Inflammatory macrophage treated with lipopolysaccharide for 1 hour (primary cell): ENCODE measurements at places on chromosomes 3 and 15.

GRCh38 chr15:50262533-50262932, 3.0 kb downstream of the HDC start:
- no peak for DNase-seq

DNA sequence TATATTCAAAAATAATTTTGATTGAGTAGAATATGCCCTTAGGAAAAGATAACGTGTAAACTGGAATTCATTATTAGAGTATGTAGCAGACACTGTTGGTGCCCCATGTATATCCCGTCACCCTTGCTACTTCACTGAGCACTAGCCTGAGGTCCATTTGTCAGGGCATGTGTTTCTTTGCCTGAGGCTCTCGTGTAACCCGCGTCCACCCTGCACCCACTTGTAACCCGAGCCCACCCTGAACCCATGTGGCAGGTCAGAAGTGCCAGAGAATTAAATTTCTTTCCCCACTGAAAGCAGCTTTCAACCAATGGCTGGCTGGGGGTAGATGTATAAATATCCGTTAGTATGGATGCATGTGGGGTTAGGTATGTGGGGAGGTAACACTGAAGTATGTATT, 474.2 kb upstream of the ZNF385D start:
- DNase-seq, result no peak

GRCh38 chr15:79132770-79133169, 42.2 kb upstream of the RASGRF1 start:
- no peak for DNase-seq

GRCh38 chr3:31673950-31674349, 141.2 kb downstream of the STT3B start:
- DNase-seq, result no peak

DNA sequence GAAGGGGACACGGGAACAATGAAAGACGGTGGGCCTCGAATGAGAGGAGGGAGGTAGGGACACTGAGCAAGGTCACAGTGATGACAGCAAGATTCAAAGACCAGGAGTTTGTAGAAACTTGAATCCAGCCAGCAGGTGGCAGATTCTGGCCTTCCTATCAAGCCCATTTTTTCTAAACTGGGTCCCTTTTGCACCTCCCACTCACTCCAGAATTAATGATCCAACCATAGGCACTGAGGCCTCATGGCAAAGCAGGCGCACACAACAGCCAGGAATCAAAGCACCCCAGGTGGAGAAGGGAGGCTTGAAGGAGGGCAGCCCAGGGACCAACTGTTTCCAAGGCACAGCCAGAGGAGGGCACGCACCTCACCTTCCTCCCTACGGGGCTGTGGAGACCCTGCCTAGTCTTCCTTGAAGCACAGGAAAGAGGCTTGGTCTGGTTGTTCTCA, 90.2 kb downstream of the ANP32A start:
- DNase-seq, result peak; percentile 35

GRCh38 chr3:13091898-13092611, 18.8 kb upstream of the IQSEC1 start:
- DNase-seq, result peak; percentile 77

DNA sequence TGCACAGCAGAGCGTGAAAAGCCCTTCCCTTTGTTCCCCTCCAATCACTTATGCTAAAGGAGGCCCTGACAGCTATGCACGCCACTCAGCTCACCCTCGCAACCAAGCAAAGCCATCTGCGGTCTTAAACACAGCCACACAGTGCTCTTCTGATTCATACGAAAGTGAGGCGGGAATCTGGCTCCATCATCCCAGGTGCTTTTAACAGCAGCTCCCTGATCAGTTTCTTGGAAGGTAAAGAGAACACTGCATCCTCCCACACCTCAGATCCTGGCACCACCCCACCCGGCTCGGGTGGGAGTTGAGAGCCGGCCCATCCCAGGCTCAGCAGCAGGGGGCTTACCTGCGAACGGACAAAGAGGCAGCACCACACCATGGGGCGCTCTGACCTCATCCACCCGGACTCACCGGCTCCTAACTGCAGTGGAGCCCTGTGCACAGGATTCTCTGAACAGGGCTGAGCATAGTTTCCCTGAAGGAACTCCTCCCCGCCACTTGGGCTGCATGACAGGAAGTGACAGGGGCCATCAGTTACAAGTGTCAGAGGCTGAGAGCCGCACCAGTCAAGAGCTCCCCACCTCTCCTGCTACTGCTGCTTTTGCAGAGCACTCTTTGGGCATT, 114.3 kb upstream of the ARHGEF3 start:
- peak; percentile 29 for DNase-seq

DNA sequence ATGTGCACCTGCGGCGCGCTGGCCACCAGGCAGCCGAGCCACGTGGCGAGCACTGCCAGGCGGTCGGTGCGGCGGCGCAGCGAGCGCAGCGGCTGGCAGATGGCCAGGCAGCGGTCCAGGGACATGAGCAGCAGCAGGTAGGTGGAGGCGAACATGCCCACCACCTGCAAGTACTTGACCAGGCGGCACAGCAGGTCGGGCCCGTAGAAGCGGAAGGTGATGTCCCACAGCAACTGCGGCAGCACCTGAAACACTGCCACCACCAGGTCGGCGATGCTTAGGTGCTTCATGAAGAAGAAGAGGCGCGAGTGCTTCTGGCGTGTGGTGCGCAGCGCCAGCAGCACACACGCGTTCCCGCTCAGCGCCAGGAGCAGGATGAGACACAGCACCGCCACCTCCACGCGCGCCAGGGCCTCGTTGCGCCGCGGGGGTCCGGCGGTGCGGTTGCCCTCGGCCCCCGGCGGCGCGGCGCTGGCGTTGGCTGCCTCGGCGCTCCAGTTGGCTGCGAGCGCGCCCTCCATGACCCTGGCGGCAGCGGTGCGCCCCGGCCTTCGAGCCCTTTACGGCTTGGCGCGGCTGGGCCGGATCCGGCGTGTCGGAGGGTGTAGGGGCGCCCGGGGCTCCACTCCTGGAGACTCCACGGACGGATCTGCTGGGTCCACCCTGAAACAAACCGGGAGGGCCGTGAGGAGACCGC, 1.6 kb downstream of the OXTR start:
- DNase-seq, result no peak

DNA sequence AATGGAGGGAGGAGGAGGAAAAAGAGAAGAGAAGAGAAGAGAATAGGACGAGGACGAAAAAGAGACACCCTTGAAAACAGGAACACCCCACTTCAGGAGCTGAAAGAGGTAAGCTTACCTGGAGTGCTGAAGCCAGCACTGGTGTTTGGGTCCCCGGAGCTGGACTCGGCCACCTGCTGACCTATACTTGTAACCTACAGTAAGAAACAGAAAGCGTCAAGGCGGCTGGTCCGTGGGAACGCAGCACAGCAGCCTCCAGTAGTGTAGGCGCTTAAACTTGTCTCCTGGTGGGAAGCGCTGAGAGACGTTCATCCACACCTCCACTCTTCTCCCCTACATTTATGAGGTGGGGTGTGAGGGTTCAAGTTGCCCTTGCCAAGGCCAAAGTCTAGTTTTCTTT, 141.0 kb downstream of the NSMCE3 start:
- DNase-seq, result no peak

DNA sequence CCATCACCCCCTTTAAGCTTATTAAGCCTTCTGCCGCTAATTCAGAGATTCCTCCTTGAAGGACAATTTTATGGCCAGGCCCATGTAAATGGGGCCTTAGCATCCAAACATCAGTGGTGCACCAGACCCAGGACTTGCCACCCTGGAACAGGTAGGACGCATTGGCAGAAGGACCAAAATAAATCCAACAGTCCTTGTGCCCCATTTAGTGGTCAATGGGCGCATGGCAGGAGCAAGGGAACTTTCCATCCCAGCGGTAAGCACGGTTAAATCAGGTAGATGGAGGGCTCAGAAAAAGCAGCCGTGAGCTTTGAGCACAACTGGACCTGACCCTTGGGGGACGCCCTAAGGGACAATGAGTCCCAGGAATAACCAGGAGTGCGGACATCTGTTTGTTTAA, 540.8 kb upstream of the ROBO1 start:
- DNase-seq, result no peak

GRCh38 chr15:84783493-84784251, 33.5 kb upstream of the ALPK3 start:
- DNase-seq, result no peak

DNA sequence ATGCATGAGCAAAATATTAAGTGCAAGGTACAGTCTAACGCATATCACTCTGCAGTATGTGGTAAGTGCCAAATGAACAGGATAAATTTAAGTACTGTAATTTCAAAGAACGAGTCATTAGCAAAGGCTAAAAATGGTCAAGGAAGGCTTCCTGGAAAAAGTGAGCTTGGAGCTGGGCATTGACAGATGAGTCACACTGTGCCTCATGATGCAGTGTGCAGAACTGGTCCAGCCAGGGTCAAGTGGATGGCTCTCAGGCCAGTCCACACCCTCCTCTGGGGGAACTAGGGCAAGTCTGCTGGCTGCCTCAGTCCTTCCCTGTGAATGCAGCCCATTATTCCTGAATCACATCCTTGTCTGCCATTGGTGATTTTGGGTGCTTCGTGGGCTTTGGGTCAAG, 76.3 kb downstream of the CACNA1D start:
- no peak for DNase-seq

GRCh38 chr15:79035111-79035601, 55.4 kb downstream of the RASGRF1 start:
- no peak for DNase-seq

DNA sequence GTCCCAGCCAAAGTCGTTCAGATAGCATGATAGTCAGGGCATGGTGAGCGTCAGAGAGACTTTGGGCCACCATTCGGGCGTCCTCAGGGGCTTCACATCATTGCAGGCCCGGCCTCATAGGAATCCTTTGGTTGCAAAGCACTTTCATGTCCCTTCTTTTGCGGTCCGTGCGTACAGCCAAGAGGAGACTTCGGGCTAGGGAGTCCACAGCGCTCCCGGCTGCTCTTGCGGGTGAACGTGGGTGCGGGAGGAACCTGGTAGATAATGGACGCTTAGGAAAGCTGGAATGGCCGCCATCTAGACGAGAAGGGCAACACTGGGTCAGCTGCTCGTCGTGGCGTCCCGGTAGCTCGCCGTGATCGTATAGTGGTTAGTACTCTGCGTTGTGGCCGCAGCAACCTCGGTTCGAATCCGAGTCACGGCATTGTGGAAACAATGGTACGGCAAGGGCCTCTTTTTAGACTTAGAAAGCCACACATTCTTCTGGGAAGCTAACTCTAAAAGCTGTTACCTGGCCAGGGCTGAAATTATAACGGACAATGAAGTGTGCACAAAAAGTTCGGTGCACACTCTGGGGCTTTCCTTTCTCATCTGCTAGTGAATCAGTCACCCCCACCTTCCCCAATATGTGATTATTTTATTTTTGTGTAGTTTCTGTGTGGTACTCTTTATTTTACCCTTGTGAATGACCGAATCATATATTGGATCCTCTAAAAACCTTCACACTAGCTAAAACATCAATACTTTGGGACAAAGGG, 13.2 kb upstream of the SHF start:
- peak; percentile 80 for DNase-seq

DNA sequence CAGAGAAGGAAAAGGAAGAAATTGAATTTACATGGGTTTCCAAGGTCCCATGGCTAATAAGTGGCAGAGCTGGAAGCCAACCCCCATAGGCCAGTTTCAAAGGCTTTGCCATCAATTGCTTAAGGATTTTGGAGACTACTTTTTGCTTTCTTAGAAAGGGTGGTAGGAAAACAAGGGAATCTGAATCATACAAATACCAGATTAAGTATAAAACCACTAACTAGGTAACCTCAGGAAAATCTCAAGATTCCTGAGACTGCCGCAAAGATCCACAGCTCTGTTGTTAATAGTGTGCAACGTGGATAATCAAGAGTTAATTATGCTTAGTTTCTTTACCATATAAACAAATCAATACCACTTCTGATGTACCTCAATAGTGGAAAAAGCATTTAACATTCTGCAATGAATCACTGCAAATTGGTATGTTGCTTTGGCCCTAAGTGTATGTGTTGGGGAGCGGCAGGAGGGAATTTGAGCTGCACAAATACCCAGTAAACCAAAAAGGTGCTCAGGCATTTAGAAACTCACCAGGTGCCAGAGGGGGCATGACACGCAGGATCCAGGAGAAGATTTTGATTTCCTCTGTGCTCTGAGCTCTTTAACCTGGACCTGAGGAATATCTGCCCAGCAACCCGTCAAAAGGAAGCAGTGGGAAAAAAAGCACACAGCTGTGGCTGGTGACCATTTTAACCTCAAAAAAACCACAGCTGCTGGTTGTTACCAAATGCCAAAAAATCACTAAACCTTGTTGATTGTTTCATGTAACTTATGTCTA, 22.0 kb downstream of the AADAC start:
- DNase-seq, result no peak

GRCh38 chr3:157089455-157090221, 70.3 kb downstream of the CCNL1 start:
- DNase-seq, result peak; percentile 97

DNA sequence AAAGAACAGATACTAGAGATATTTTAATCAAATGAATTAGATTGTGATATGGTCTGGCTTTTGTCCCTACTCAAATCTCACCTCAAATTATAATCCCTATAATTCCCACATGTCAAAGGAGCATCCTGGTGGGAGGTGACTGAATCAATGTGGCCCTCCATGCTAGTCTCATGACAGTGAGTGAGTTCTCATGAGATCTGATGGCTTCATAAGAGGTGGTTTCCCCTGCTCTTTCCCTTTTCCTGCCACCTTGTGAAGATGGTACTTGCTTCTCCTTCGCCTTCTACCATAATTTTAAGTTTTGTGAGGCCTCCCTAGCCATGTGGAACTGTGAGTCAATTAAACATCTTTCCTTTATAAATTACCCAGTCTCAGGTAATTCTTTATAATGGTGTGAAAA, 82.8 kb downstream of the FAIM start:
- DNase-seq, result peak; percentile 86

GRCh38 chr3:25916321-25916720, 126.4 kb downstream of the OXSM start:
- DNase-seq, result no peak
